ENCODE measurements at places on chromosomes 16 and 17.

- H3K27me3 ChIP-seq, result peaks cover 10% of the 10 kb centered on the region
- H3K4me1 ChIP-seq, result no peaks in the 10 kb centered on the region
- no peaks in the 10 kb centered on the region for H3K36me3 ChIP-seq
- H3K4me3 ChIP-seq, result no peak overlapping the region
These were observed 15.4 kb downstream of the RHBDL3 start for GRCh38 chr17:32281011-32281451.

DNA sequence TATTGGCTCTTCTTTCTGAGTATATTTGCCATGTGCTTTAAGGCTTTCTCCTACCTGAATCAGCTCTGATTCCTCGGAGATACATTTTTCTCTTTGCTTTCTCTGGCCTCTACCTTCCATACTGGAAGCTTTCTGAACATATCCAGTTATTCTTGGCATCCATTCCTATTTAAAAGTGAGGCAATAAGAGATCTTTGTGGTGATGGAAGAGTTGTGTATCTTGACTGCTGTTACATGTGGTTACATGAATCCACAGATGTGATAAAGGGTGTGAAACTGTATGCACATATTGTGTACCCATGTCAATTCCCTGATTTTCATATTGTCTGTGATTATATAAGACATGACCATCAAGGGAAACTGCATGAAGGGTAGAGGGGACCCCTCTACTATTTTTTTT lies 24.4 kb downstream of the UBE2O start:
- no peak overlapping the region for H3K27ac ChIP-seq
- no peaks in the 10 kb centered on the region for H3K27me3 ChIP-seq
- no peak for DNase-seq
- H3K4me3 ChIP-seq, result no peak overlapping the region

GRCh38 chr17:68295086-68295485 lies 3.8 kb downstream of the ARSG start:
- peaks cover 49% of the 10 kb centered on the region for H3K4me1 ChIP-seq
- no peak overlapping the region for H3K4me3 ChIP-seq
- no peak overlapping the region for H3K27ac ChIP-seq
- no peak for DNase-seq
- H3K27me3 ChIP-seq, result peaks cover 8% of the 10 kb centered on the region
- H3K36me3 ChIP-seq, result peaks cover 7% of the 10 kb centered on the region

DNA sequence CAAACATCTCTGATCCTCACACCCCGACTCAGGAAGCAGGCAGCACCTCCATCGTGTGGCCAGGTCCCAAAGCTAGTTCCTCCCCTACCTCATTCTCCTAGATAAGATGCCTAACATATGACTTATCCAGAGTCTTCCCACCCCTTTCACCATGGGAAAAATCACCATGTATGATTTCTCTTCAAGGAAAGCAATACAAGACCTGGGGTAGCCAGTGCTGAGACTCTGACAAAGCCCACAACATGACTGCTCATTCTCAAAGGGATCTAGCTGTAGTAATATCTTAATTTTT lies 45.1 kb downstream of the CMTM4 start:
- no peak overlapping the region for H3K27ac ChIP-seq
- H3K4me1 ChIP-seq, result peaks cover 21% of the 10 kb centered on the region
- no peaks in the 10 kb centered on the region for H3K36me3 ChIP-seq
- peaks cover 6% of the 10 kb centered on the region for H3K27me3 ChIP-seq
- H3K4me3 ChIP-seq, result no peak overlapping the region

DNA sequence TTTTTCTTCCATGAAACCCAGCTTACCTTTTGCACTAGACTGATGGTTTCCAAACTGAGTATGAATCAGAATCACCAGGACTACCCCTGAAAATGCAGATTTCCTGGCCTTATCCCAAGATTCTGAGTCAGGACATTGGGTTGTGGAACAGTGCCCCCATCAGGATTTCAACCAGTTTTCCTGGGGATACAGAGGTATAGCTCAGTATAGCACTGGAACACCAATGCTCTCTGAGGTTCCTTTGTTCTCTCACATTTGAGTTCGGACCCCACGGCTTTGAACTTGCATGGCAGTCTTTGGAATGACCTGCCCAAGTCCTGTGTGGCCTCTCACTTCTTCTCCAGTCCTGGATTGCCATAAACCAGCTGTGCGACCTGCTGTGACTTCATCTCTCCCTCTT lies 12.8 kb upstream of the CCL8 start:
- peaks cover 7% of the 10 kb centered on the region for H3K27me3 ChIP-seq
- H3K27ac ChIP-seq, result no peak overlapping the region
- H3K36me3 ChIP-seq, result no peaks in the 10 kb centered on the region
- peaks cover 57% of the 10 kb centered on the region for H3K4me1 ChIP-seq
- DNase-seq, result no peak

GRCh38 chr17:1908699-1909309 lies 79.0 kb downstream of the RPA1 start:
- peak; percentile 32 for DNase-seq
- H3K27ac ChIP-seq, result no peak overlapping the region
- no peaks in the 10 kb centered on the region for H3K36me3 ChIP-seq
- no peaks in the 10 kb centered on the region for H3K4me1 ChIP-seq

DNA sequence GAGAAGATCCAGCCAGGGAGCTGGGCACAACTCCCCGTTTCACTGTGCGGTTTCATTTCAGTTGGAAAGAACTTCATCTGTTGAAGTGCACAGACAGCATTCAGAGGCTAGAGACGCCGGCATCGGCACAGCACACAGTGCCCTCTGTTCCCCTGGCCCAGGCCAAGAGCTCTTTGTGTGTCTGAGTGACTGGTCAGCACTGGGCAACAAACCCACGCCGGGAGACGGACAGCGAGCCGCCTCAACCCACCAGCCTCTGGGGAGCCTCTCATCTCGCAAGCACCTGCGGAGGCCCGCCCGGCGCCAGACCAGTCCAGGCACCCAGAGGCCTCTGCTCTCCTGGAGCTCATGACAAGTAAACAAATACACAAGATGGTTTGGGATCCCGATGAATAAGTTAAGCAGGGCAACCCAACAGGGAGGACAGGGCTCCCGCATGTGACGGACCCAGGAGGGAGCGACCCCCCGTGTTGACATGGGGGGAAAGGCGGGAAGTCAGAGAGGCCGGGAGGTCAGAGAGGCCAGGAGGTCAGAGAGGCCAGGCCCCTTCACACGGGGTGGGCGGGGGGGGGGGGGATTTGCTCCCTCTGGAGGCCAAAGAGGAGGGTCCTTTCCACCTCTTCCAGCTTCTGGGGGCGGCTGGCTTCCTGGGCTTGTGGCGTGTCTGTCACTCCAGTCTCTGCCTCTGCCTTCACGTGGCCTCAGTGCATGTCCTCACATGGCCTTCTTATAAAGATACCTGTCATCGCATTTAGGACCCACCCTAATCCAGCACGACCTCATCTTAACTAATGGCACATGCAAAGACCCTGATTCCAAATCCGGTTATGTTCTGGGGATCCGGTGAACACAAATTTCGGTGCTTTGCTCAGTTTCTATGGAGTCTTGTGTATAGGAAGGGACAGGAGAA lies 25.8 kb upstream of the KLHDC4 start:
- DNase-seq, result no peak
- no peak overlapping the region for H3K4me3 ChIP-seq
- H3K27ac ChIP-seq, result no peak overlapping the region
- H3K36me3 ChIP-seq, result no peaks in the 10 kb centered on the region

GRCh38 chr16:81635063-81635937 lies 143.8 kb upstream of the PLCG2 start:
- H3K4me1 ChIP-seq, result peaks cover 56% of the 10 kb centered on the region
- peak overlapping the region; percentile 98 for H3K27ac ChIP-seq
- DNase-seq, result no peak
- no peaks in the 10 kb centered on the region for H3K36me3 ChIP-seq

GRCh38 chr17:35117984-35118383 lies 1.7 kb downstream of the RAD51D start:
- peak overlapping the region; percentile 88 for H3K4me3 ChIP-seq
- peaks cover 36% of the 10 kb centered on the region for H3K4me1 ChIP-seq
- DNase-seq, result peak; percentile 16
- no peaks in the 10 kb centered on the region for H3K27me3 ChIP-seq
- H3K27ac ChIP-seq, result peak overlapping the region; percentile 18

GRCh38 chr16:81696961-81697615 lies 82.0 kb upstream of the PLCG2 start:
- H3K27me3 ChIP-seq, result no peaks in the 10 kb centered on the region
- H3K36me3 ChIP-seq, result peaks cover 17% of the 10 kb centered on the region
- no peak overlapping the region for H3K4me3 ChIP-seq
- peaks cover 13% of the 10 kb centered on the region for H3K4me1 ChIP-seq

DNA sequence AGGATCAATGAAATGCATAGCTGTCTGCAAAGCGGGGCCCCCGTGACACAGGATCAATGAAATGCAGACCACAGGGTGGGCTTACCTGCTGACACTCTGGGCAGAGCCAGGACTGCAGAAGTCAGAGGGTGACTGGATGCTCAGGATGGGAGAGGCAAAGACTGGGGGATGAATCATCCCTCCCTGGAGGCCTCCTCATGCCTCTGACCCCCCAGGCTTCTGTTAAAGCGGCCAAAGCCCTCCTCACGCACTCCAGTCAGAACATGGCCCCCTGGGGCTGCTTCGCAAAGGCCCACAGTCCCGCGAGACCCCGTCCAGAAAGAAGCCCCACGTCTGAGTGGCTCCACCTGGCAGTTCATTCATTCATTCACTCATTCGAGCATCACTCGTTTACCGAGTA lies 38.4 kb upstream of the FOXF1 start:
- no peaks in the 10 kb centered on the region for H3K36me3 ChIP-seq
- DNase-seq, result no peak
- no peak overlapping the region for H3K27ac ChIP-seq
- H3K4me3 ChIP-seq, result no peak overlapping the region
- H3K27me3 ChIP-seq, result peaks cover 2% of the 10 kb centered on the region

DNA sequence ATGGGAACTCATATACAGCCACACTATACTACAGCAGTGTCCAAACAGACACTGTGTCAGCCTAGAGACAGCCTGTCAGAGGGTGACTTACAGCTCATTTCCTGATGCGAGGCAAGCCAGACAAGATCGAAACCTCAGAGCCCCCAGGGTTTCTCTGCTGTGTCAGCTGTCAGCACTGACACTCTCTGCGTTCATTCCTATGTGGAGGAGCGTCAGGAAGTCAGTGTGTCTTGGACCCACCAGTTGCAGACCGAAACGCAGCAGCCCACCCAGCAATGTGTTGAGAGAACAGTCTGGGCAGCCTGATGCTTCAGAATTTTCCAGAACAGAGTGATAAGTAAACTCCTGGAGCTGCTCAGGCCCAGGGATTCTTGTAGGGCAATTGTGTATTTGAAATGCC lies 20.6 kb upstream of the MAPT start:
- peaks cover 11% of the 10 kb centered on the region for H3K27me3 ChIP-seq
- no peaks in the 10 kb centered on the region for H3K36me3 ChIP-seq
- H3K27ac ChIP-seq, result no peak overlapping the region
- peak overlapping the region; percentile 62 for H3K4me3 ChIP-seq
- H3K4me1 ChIP-seq, result peaks cover 10% of the 10 kb centered on the region
- DNase-seq, result peak; percentile 21

DNA sequence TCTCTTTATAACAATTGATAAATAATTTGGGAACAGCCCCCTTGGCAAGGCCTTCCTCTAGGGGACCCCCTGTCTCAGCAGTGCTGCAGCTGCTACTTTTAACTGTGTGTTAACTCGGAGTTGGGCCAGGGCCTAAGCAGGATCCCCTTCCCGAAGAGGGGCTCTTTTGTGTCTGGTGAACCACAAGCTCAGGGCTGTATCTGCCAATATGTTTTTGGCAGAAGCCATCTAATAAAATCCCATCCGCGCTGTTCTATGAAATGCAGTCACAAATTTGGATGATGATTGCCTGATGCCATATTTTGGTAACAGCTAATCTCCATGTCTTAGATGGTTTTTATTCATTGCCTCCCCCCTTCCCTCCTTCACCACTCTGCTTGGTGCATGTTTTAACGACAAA lies 267.7 kb downstream of the FTO start:
- H3K4me3 ChIP-seq, result no peak overlapping the region
- H3K36me3 ChIP-seq, result peaks cover 3% of the 10 kb centered on the region

- H3K4me3 ChIP-seq, result no peak overlapping the region
- no peak overlapping the region for H3K27ac ChIP-seq
- peaks cover 8% of the 10 kb centered on the region for H3K4me1 ChIP-seq
- DNase-seq, result no peak
These were observed 63.5 kb upstream of the C17orf78 start for GRCh38 chr17:37312137-37312923.

GRCh38 chr17:17364338-17364667 lies 61.1 kb downstream of the NT5M start:
- no peak overlapping the region for H3K27ac ChIP-seq
- H3K4me3 ChIP-seq, result no peak overlapping the region
- no peaks in the 10 kb centered on the region for H3K36me3 ChIP-seq
- H3K27me3 ChIP-seq, result peaks cover 17% of the 10 kb centered on the region
- no peaks in the 10 kb centered on the region for H3K4me1 ChIP-seq

GRCh38 chr17:58706351-58707140 lies 14.1 kb downstream of the RAD51C start:
- H3K4me1 ChIP-seq, result peaks cover 48% of the 10 kb centered on the region
- H3K27ac ChIP-seq, result peak overlapping the region; percentile 73
- peak overlapping the region; percentile 54 for H3K4me3 ChIP-seq
- DNase-seq, result no peak
- no peaks in the 10 kb centered on the region for H3K27me3 ChIP-seq

DNA sequence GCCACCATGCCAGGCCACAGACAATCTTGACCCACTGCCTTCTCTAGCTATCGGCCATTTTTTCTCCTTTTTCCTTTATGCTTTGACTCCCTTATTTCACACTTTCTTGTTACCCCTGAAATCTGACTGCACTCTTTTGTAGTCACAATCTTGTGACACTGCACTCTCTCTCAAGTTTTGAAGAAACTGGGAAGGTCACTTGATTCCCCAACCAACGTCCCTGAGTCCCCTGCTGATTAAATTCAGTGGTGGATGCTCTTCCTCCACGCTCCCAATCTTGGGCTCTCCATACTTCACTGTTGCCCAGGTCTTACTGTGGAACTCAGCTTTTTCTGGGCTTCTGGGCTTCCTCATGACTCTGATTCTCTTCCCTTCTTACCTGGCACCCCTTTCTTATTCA lies 33.9 kb downstream of the PECAM1 start:
- no peak overlapping the region for H3K4me3 ChIP-seq
- no peaks in the 10 kb centered on the region for H3K27me3 ChIP-seq
- no peak for DNase-seq
- H3K36me3 ChIP-seq, result no peaks in the 10 kb centered on the region
- no peaks in the 10 kb centered on the region for H3K4me1 ChIP-seq
